ENCODE measurements at places on chromosomes 5 and 9. TPM values are rescaled to one million over a fixed set of nuclear protein-coding genes. Genes with fewer than 3 reads are reported as not detected.

GRCh38 chr5:155068616-155069100 is 55.1 kb downstream of the KIF4B start:
- DNase-seq = no peak
- H3K27me3 ChIP-seq = peaks cover 8% of the 10 kb centered on the region
- H3K4me3 ChIP-seq = no peak overlapping the region
- no peaks in the 10 kb centered on the region for H3K4me1 ChIP-seq

DNA sequence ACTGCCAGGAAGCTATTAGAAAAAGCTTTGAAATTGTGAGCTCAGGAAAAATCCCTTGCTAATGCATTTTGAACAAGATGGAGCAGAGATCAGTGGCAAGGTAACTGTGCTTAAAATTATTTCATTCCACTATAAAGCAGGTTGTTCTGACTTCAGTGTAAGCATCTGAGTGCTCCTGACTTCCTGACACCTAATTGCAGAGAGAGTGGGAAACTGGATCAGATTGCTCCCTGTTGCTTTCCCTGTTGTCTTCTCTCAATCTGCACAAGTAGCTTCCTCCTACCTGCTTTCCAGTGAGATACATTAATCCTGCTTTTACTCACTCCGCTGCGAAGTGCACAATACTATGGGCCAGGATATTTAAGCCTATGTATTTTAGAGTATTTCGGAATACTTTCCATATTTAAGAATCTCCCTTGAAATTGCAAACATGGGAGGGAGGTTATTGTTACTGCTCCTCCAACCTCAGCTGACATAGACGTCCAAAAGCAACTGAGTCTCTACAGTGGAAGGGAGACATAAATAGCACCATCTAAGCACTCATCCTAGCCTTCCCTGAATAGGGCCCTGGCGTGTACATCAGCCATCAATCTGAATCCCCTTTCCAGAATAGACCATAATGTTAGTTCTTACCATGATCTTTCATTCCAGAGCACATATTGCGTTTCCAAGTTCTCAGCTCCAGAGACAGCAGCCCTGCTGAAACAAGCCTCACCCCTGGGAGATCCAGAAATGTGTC is 178.8 kb downstream of the PAM start:
- no peaks in the 10 kb centered on the region for H3K4me1 ChIP-seq
- no peak for DNase-seq
- H3K27ac ChIP-seq = no peak overlapping the region
- no peak overlapping the region for H3K4me3 ChIP-seq
- H3K27me3 ChIP-seq = no peaks in the 10 kb centered on the region

- no peak overlapping the region for H3K27ac ChIP-seq
- H3K36me3 ChIP-seq = peaks cover 13% of the 10 kb centered on the region
- no peak overlapping the region for H3K4me3 ChIP-seq
- H3K27me3 ChIP-seq = no peaks in the 10 kb centered on the region
- H3K4me1 ChIP-seq = no peaks in the 10 kb centered on the region
These were observed 52.5 kb downstream of the JADE2 start for GRCh38 chr5:134577796-134578577.

DNA sequence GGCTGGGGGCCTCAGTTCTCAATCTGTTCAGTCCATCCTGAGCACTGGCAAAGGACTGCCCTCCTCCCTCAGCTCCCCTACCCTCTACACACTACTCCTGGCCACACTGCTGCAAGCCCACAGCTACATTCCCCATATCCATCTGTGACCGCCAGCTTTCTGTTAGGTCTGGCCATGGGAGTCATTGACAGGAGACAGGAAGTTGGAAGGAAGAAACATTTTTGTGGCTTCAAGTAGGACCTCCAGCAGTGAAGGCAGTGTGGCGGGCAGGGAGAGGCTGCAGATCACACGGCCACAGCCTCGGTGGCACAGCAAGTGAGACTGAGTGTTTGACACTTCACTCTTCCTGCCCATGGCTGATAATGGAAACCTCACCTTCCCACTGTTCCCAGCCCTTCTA is 55.9 kb downstream of the SECISBP2 start:
- H3K27me3 ChIP-seq = no peaks in the 10 kb centered on the region
- no peak overlapping the region for H3K27ac ChIP-seq
- no peak for DNase-seq
- H3K4me3 ChIP-seq = no peak overlapping the region
- peaks cover 15% of the 10 kb centered on the region for H3K36me3 ChIP-seq

IRX4 gene
- not detected for total RNA-seq
